ENCODE measurements at places on chromosomes 12 and 14. TPM values are rescaled to one million over a fixed set of nuclear protein-coding genes. Genes with fewer than 3 reads are reported as not detected.

Gene FLRT2
- total RNA-seq = 13.5 TPM

Gene ACTR6
- 36.3 TPM for total RNA-seq

DNA sequence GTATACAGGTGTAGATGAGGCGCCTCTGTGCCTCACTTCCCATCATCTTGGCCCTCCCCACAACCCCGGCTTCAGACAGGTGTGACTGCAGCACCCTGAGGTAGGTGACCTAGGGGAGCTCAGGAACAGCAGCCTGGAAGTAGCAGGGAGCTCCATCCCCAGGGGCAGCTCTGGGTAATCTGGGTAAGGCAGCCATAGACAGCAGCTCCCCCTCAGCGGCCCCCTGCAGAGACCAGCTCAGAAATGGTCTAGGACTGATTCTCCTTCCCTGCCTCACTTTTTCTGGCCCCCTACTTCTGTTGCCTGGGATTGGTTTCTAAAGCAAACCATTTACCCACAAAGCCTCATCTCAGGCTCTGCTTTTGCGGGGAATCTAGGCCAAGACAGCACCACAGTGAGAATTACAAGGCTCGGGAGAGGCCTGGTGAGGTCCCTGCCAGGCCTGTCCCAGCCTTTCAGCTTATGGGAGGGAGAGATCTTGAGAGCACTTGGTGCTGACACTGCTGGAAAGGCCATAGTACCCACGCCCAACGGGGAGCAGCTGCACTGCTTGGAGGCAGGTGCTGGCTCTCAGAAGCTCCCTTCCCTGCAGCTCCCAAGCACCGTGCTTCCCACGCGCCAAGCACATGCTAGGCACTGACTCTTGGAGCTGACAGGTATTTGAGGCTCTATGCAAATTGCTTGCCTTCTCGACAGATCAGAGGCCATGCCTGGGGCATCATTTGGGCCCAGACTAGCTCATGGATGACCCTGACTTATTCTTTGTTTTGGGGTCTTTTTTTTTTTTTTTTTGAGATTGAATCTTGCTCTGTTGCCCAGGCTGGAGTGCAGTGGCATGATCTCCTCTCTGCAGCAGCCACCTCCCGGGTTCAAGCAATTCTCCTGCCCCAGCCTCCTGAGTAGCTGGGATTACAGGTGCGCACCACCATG is 45.1 kb upstream of the TRAF3 start:
- H3K36me3 ChIP-seq = no peaks in the 10 kb centered on the region
- H3K27ac ChIP-seq = peak overlapping the region; percentile 67
- no peaks in the 10 kb centered on the region for H3K27me3 ChIP-seq
- no peak for DNase-seq
- no peak overlapping the region for H3K4me3 ChIP-seq

DNA sequence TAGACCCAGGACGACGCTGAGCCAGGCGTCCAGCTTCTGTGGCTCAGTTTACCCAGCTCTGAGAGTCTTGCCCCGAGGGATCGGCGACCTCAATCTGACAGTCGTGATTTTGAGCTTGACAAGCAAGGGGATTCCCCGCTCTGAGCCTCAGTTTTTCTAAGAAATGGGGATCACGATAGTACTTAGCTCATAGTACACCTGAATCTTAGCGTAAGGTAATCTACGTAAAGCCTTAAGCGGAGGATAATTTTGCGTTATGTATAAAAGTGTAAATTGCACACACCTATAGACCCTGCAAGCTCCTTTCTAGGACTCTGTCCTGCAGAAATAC is 285 bp downstream of the MVK start:
- H3K36me3 ChIP-seq = peaks cover 6% of the 10 kb centered on the region
- H3K27me3 ChIP-seq = no peaks in the 10 kb centered on the region
- no peak for DNase-seq
- peaks cover 62% of the 10 kb centered on the region for H3K4me1 ChIP-seq
- H3K4me3 ChIP-seq = peak overlapping the region; percentile 98

GRCh38 chr14:32985866-32986265 is 47.2 kb downstream of the NPAS3 start:
- H3K27me3 ChIP-seq = no peaks in the 10 kb centered on the region
- peak; percentile 14 for DNase-seq
- peak overlapping the region; percentile 98 for H3K27ac ChIP-seq

- H3K27me3 ChIP-seq = no peaks in the 10 kb centered on the region
- no peak for DNase-seq
- peaks cover 12% of the 10 kb centered on the region for H3K36me3 ChIP-seq
- H3K4me3 ChIP-seq = no peak overlapping the region
- peaks cover 20% of the 10 kb centered on the region for H3K4me1 ChIP-seq
These were observed 27.1 kb downstream of the STK38L start for GRCh38 chr12:27271206-27271605.

DNA sequence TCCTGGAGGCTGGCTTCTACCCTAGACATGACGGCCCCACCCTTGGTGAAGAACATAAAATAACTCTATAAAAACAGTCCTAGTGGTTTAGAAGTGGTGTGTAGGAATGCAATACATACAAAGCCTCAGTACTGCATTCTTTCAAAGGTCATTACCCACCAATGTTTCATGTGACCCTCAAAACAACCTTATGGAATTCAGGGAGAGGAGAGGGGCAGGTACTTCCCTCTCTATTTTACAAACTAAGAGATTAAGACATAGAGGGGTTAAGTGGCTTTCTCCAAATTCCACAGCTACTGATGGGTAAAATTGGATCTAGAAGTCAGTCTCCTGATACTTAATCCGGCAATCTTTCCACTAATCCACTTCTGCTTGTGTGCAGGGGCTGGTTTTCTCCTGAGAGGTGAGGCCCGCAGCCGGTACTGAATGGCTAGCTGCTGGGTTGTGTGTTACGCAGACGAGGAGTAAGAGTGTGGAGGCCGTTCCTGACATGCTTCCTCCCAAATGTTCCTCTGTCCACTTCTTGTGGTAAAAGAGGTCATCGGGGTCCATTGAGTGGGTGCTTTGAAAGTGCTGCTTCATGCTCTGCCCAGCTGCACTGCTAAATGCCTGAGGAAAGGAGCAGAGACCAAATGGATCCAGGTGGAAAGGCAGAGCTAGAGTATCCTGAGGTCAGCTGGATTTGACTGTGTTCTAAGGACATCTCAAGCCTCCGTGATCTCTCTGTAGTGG is 16.2 kb downstream of the SLC7A8 start:
- H3K36me3 ChIP-seq = no peaks in the 10 kb centered on the region
- DNase-seq = no peak
- H3K27me3 ChIP-seq = no peaks in the 10 kb centered on the region
- H3K4me3 ChIP-seq = no peak overlapping the region
- H3K27ac ChIP-seq = no peak overlapping the region

DNA sequence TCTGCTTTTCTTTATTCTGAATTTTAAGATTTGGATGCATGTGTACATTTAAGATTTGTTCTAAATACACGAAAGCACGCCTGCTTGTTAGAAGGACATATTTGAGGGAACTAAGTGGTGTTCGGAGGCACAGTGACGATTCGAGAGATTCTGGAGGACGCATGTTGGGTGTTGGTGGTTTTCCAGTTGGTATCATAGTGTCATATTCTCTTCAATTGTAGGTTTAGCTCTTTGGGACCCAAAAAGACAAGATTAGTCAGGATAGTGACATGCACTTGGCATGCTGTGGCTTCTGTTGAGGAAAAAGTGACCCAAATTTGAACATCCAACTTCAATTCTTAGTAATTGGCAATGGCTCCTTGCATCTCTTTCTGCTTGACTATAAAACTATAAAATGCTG is 30.1 kb downstream of the PRKCH start:
- no peaks in the 10 kb centered on the region for H3K27me3 ChIP-seq
- H3K4me1 ChIP-seq = peaks cover 8% of the 10 kb centered on the region
- no peak overlapping the region for H3K4me3 ChIP-seq
- H3K36me3 ChIP-seq = no peaks in the 10 kb centered on the region

DNA sequence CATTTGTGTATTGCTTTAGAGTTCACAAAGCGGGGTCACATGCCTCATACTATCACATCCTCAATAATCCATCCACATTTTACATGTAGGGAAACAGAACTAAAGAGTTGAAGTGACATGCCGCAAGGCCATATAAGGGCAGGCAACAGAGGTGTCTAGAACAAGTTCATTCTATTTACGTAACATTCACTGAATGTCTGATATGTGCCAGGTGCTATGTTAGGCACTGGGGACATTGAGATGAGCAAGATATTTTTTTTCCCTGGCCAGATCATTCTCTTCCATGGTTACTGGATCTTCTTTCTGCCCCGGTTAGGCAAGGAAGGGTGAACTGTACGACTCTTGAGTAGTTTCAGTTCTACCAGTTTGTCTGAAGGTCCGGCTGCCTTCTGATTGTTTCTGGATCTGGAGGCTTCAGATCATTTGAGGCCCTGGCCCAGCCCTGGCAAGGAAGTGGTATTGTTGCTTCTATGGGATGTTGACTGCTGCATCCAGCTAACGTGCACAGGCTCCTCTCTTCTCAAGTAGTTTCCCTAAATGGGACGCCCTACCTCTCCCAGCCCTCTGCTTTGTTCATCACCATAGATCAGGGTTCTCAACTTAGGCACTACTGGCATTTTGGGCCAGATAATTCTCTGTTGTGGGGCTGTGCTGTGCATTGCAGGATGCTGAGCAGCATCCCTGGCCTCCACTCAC is 12.1 kb downstream of the GPATCH2L start:
- peaks cover 21% of the 10 kb centered on the region for H3K36me3 ChIP-seq
- H3K4me1 ChIP-seq = no peaks in the 10 kb centered on the region
- DNase-seq = no peak
- no peaks in the 10 kb centered on the region for H3K27me3 ChIP-seq
- H3K4me3 ChIP-seq = no peak overlapping the region

Data from neural crest cell (in vitro differentiated cells).